Panc1 (cell line): ENCODE measurements at places on chromosomes 6 and 20. TPM values are rescaled to one million over a fixed set of nuclear protein-coding genes. Genes with fewer than 3 reads are reported as not detected.

DNA sequence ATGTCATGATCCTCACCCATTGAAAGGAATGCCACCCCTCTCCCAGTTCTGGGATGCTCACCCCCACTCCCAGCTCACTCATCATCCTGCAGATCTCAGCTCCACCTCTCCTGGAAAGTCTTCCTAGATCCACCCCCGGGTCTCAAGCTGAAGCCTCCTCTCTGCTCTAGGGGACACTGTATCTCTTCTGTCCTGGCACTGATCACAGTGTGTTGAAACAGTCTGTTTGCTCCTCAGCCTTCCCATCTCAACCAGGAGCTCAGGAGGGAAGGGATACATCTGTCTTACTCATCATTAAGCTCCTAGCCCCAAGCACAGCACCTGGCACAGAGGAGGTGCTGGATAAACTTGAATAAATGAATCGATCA is 80.1 kb downstream of the MRPL14 start:
- H3K27ac ChIP-seq, result no peak overlapping the region
- H3K4me3 ChIP-seq, result no peak overlapping the region
- no peaks in the 10 kb centered on the region for H3K27me3 ChIP-seq

DNA sequence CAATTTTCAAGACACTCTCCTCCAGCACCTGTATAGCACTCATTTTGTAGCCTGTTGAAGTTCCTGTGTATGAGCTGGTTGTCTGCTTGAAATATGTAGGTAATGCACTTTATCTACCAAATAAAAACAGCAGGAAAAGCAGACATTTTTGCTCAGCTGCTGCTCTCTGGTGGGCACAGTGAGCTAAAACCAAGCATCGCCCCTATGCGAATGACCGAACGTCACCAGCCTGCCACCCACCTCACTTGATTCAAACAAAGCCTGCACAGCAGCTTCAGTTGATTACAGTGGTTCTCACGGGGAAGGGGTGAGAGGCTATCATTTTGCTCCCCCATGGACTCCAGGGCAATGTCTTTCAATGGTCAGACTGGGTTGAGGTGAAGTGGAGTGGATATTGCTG is 185.7 kb downstream of the SASH1 start:
- no peaks in the 10 kb centered on the region for H3K36me3 ChIP-seq
- no peaks in the 10 kb centered on the region for H3K27me3 ChIP-seq
- DNase-seq, result no peak
- no peaks in the 10 kb centered on the region for H3K4me1 ChIP-seq
- H3K27ac ChIP-seq, result no peak overlapping the region
- no peak overlapping the region for H3K4me3 ChIP-seq

GRCh38 chr20:10603971-10604864 is 69.6 kb downstream of the JAG1 start:
- H3K4me1 ChIP-seq, result peaks cover 17% of the 10 kb centered on the region
- DNase-seq, result peak; percentile 89
- peak overlapping the region; percentile 52; the same call in 1 of the 2 replicates for H3K27ac ChIP-seq

Gene C6orf118
- not detected for total RNA-seq

Gene ACSS1
- 32.2 TPM for total RNA-seq
